ENCODE measurements at places on chromosomes 7 and 10. TPM values are rescaled to one million over a fixed set of nuclear protein-coding genes. Genes with fewer than 3 reads are reported as not detected.

- DNase-seq = no peak
These were observed 69.2 kb downstream of the DNAJC1 start for GRCh38 chr10:21934307-21934706.

- no peak for DNase-seq
These were observed 37.2 kb downstream of the LRMDA start for GRCh38 chr10:75468612-75469005.

DNA sequence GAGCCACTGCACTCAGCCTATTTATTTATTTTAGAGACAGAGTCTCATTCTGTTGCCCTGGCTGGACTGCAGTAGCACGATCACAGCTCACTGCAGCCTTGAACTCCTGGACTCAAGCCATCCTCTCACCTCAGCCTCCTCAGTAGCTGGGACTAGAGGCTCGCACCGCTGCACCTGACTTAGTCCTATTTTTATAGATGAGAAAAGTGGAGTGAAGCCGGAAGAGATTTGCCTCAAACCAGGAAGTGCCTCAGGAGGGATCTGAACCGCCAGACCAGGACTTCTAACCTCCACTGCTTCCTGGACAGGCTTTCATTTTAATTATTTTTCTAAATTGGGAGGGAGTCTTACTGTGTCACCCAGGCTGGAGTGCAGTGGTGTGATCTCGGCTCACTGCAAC, 17.5 kb upstream of the CLIP2 start:
- no peak for DNase-seq

DNA sequence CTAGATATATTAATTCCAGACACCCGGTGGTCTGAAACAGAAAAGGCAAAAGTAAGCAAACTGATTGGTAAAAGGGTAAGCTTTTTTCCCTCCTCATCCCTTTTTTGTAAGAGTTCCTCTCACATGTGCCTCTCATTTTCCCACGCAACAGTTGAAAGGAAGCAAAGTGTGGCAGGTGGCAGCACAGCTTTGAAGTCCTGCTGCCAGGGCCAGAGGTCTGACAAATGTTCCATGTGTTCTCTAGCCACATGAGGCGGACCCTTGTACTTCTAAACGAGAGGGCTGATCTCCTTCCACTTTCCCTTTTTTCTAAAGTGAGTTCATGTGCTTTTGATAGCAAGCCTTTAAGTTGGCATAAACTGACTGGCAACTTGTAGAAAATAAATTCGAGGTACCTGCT, 217.5 kb downstream of the POLR1F start:
- no peak for DNase-seq

DNA sequence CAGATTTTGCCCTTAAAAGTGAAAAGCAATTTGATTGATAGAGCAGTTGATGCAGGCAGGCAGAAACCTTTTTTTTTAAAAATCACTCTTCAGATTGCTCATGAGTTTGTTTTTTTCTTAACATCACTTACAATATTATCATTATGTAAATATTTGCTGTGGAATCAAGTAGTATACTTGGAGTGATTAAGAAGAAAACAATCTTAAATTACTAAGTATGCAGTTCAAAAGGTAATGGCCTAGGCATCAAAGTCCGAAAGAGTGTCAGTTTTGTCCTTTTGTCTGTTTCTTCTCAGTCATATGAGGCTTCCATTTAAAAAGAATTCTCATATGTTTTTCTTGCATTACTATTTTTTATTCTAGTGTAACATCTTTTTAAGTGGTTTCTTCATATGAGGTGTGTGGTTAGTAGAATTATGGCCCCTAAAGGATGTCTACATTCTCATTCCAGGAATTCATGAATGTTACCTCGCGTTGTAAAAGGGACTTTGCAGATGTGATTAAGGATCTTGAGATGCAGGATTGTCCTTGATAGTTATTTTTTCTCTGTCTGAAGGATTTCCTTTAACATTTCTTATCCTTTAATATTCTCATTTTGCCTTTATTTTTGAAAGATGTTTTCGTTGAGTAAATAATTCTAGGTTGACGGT, 44.0 kb downstream of the BICC1 start:
- no peak for DNase-seq

GRCh38 chr7:112238852-112239610, 32.5 kb downstream of the ZNF277 start:
- DNase-seq = no peak

DNA sequence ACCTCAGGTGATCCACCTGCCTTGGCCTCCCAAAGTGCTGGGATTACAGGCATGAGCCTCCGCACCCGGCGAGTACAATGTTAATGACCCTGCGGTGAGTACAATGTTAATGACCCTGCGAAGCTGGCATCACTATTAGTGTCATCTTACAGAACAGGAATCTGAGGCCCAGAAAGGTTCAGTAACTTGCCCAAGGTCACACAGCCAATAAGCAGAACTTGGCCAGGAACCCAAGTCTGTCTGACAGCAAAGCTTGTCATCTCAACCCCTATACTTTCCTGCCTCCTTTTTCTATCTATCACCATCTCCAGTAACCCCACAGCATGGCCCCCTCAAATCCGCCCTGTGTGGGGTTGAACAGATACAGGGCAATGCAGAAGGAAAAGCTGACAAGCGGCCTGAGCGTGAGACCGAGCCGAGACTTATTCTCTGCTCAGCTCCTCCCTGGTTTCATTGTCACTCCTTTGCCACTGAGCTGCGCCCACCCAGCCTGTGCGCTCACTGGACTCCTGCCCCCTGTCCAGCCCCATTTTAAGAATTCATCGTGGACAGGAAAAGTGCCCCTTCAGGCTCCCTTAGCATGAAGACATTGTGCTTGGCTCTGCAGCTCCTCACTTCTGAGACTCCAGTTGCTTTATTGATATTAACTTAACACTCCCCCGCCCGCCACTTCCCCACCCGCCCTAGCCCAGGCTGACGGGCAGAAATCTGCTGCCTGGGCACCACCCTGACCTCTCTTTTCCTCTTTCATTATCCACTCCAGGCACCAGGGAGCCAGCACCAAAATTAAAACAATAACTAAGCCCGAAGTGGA, 58.1 kb upstream of the LBX1 start:
- DNase-seq = no peak

GRCh38 chr7:18903695-18904094, 213.7 kb downstream of the TWIST1 start:
- peak; percentile 48 for DNase-seq

- DNase-seq = no peak
These were observed 57.1 kb upstream of the TM9SF3 start for GRCh38 chr10:96643920-96644319.

DNA sequence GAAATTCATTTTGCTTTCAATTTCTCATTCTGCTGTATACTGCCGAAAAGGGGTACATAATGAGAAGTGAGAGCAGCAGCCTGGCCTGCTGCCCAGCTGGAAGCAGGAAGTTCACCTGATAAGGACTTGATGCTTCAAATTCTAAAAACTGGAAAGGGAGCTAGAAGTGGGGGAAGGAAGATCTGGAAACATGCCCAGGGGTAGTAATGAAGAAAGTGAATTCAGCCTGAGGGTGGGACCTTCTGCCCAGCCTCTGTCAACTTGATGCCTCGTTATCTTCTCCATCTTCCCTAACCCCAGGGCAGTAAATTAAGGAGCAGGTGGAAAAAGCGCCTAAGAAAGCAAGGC, 69.4 kb downstream of the ARMH3 start:
- DNase-seq = no peak

DNA sequence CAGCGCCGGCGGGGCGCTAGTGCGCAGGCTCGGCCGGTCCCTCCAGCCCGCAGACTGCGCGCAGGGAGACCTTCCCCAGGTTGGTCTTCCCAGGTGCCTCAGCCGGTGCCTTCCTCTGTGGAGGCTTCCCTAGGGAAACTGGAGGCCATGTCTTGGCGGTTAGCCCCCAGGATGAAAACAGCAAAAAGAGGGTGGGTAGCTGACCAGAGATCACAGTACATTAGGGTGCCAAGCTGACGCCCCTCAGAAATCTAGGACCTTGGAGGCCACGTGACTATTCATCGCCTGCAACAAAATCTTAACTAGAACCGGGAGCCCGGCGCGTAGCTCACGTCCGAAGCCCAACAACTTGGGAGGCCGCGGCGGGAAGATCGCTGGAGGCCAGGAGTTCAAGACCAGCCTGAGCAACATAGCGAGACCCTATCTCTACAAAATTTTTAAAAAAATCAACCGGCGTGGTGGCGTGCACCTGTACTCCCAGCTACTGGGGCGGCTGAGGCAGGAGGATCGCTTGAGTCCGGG, 327 bp upstream of the FIS1 start:
- no peak for DNase-seq

- no peak for DNase-seq
These were observed 276.3 kb downstream of the TFEC start for GRCh38 chr7:115754226-115754625.

- no peak for DNase-seq
These were observed 203.6 kb downstream of the MACC1 start for GRCh38 chr7:20013536-20013935.

GRCh38 chr7:17878627-17879026, 61.7 kb downstream of the SNX13 start:
- no peak for DNase-seq

DNA sequence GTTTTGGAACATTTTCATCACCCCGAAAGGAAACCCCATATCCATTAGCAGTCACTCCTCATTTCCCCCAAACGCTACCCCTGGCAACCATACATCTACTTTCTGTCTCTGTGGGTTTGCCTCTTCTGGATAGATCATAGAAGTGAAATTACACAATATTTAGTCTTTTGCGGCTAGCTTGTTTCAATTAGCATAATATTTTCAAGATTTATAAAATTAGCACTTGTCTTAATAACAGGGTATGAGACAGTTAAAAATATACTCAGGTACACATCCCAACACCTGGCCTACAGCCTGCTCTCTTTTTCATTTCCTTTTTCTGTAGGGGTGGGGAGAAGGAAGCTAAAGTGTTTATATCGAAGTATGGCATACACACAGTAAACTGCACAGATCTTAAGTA, 81.4 kb upstream of the LRGUK start:
- DNase-seq = no peak

DNA sequence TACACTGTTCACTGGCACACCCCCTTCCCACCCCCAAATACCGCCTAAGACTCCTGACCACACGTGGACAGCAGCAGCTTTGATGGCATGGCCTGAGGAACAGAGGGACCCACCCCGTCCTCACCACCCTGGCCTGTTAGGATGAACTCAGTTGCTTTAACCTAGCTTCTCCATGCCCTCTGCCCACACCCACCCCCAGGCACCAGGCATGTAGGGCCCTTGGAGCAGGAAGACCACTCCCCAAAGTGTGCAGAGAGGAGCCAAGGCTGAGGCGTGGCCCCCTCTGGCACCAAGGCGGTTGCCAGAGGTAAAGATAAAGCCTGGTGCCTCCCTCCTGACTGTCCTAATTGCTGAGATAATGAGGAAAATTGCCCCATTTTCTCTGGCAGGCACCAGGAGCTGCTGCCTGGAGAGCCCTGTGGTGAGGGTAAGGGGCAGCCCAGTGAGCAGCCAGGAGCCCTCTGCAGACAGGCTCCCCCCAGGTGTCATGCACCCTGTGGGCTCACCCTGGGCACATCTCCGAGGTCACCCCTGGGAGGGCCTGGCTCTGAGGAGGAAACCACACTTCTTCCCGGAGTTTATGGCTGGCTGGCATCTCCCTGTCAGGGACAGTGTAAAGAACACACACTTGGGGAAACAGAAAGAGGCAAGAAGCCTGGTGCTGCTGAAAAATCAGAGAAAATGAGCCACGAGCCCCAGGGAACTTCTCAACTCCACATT, 47.7 kb downstream of the LRRC20 start:
- DNase-seq = no peak

- no peak for DNase-seq
These were observed 268.9 kb downstream of the SLC25A13 start for GRCh38 chr7:96052860-96053470.

DNA sequence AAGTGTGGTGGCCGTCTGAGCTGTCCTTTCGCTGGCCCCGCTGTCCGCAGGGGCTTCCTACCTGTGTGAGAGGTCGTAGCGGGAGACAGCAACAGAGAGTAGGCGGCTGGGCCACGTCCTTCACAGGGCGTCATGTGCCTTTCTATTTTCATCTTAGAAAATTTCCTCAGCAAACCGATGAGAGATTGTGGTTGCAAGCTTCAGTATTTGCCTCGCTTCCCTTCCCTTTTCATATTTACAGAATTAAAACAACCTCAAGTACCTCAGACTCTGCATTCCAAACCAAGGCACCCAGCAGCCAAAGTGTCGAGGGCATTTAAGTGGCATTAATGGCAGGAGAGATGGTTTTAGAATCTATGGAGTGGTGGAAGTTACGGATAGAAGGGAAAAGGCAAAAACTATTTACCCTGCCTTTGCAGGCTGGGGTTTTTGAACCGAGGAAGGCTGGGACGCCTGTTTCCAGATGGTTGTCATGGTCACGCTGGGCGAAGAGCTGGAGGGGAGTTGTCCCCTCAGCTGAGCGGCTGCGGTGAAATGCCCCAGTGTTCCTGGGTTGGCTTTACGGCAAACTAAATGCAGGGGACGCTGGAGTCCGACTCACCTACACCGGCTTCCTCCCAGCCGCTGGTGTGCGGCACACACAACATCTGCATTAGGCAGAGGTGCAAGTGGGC, 41.9 kb downstream of the WIPI2 start:
- DNase-seq = no peak

- no peak for DNase-seq
These were observed 205.9 kb downstream of the SEC23IP start for GRCh38 chr10:120098232-120098930.

GRCh38 chr10:122252805-122253204, 18.3 kb upstream of the BTBD16 start:
- DNase-seq = no peak

DNA sequence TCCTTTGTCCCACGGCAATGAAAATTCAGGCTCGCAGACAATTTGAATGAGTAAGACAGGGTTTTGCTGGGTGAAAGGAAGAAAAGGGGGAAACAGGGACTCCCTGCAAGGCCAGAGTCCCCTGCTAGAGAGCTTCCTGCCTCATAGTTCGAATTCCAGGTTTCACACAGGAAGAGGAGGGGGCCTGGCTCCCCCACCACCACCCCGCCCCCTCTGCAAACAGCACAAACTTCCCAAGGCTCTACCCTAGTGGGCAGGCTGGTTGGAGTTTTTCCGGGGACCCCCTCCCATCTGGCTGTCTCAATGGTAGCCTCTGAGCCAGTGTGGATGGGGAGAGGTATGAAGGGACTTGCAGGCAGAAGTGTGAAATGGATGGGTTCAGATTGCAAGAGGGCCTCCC, 57.4 kb upstream of the NEBL start:
- no peak for DNase-seq

- no peak for DNase-seq
These were observed 125.5 kb downstream of the CLEC2L start for GRCh38 chr7:139648941-139649425.

GRCh38 chr10:90304533-90304932, 553.3 kb downstream of the HTR7 start:
- no peak for DNase-seq

TMEM178B gene
- 0.43 TPM for polyA plus RNA-seq

GHRHR gene
- 0.54 TPM for polyA plus RNA-seq

CLCN1 gene
- 2.6 TPM for polyA plus RNA-seq

LIPJ gene
- not detected for polyA plus RNA-seq

WIPF3 gene
- 16.1 TPM for polyA plus RNA-seq

PMPCB gene
- polyA plus RNA-seq = 59.3 TPM

LRIT1 gene
- not detected for polyA plus RNA-seq

ITIH2 gene
- polyA plus RNA-seq = 0.24 TPM

PLPP4 gene
- polyA plus RNA-seq = 0.10 TPM

GPR22 gene
- polyA plus RNA-seq = 0.11 TPM

ACTL6B gene
- polyA plus RNA-seq = not detected

SLC18A3 gene
- polyA plus RNA-seq = not detected

LFNG gene
- polyA plus RNA-seq = 19.7 TPM

ZPBP gene
- not detected for polyA plus RNA-seq

All from forelimb muscle (tissue), 1 donor.